ENCODE measurements at places on chromosomes 1 and 21.

DNA sequence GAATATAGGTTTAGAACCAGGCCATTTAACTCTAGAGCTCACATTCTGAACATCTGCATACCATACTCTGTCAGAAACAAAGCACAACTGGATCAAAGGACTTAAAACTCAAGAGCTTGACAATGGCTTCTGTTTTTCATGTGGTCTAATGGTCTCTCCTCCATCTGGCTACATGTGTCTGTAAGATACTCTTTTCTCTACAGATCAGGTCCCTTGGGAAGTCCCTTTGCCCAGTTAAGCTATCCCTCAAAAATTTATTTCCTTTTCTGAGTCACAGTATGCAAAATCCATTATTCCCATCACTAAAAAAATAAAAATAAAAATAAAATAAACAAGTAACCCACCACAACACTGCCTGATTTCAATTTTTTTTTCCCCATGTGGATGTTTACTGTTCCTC lies 357.0 kb upstream of the PRMT6 start:
- DNase-seq, result no peak

GRCh38 chr1:27438621-27439061 lies 46.2 kb downstream of the GPR3 start:
- DNase-seq, result no peak

DNA sequence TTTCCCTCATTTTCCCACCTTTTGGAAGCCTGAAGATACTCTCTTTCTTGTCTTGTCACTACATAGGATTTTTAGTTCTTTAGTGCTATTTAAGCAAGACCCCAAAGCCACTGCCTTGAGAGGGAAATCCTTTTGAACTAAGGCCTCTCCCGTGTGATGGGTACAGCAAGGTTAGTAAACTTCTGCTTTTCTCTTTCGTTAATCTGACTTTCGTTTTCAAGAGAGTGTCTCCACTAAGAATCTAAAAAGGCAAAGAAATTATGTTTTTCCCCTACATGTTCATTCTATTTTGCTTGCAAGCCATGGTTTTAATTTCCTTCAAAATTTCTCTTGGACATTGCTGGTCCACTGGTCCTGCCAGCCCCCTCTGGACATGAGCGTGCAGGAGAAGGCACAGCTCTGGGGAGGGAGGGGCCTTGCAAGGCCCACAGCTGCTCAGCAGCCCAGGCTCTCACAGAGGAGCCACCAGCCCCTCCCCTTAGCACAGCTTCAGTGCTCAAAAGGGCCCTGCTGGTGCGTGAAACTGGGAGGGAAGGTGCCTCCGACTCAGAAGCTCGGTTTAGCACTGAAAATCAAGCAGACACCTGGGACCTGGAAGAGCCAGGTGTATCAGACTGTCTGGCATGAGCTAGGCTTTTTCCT lies 210.9 kb upstream of the GALNT2 start:
- DNase-seq, result peak; percentile 31

GRCh38 chr1:10155087-10155712 lies 55.2 kb upstream of the KIF1B start:
- DNase-seq, result no peak

DNA sequence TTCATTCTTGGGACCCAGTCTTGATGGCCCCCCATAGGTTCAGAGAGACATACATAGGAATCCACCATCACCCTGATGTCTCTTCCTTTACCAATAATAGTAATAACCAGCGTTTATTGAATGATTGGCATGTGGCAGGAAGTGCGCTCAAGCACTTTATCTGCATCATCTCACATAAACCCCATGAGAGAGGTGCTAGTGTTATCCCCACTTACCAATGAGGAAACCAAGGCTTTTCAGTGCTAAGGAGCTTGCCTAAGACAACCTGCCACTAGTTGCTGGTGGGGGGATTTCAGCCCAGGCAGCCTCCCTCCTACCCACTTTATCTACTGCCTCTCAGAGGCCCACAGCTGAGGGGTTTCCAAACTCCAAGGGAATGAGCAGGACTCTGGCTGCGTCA lies 7.7 kb downstream of the LGR6 start:
- no peak for DNase-seq

GRCh38 chr1:211612786-211613107 lies 33.8 kb upstream of the SLC30A1 start:
- DNase-seq, result no peak

DNA sequence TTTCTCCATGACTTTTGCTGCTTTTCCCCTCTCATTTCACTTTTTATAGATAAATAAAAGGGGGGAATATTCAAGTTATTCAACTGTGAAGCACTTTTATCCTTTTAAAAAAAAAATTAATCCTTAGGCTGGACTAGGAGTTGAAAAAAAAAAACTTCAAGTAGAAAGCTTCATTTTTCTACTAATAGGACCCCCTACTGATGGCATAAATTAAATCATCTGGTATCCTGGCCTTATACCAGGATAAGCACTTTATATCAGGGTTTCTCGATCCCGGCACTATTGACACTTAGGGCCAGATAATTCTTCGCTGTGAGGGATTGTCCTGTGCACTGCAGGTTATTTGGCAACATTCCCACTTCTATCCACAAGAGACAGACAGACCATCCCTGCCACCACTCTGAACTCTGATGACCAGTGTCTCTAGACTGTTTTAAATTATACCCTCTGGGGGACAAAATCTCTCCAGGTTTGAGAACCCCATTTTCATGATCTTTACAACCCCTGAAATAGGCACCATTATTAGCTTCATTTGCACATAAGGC lies 17.6 kb downstream of the USP33 start:
- DNase-seq, result no peak

DNA sequence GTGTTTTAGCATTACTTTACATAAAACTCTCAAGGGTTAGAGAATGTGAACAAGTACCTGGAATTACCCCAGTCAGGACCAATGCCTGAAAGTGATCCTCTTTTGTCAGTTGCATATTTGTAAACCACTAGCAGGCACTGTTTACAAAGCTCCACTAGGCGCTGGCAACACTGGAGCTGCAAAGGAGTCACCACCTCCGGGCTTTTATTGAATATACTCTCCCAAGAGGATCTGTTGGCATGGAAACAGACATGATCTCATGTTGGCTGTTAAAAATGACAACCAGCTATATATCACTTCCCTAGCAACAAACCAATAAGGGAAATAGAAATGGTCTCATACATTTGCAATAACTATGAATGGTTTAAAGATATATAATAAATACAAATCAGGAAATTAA lies 116.0 kb downstream of the TTLL7 start:
- no peak for DNase-seq

- DNase-seq, result no peak
Observed at GRCh38 chr1:244347942-244348341, 103.8 kb downstream of the ADSS2 start.

DNA sequence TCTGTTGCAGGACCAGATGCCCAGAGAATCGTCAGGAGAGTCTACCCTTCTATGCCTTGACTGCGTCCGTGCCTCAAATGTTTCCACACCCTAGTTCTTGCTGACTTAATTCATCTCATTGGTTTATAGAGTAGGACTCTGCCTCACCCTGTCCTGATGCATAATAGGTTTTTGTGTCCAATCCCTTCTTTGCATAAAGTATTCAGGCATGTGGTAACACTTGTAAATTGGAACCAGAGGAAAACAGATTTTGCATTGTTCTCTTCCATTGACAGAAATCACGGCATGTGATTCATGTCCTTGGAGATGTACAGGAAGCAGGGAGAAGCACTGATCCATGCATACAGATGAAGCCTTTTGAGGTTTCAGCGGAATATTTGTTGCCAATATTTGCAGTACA lies 29.5 kb downstream of the PLPPR5 start:
- no peak for DNase-seq

GRCh38 chr1:12031039-12031980 lies 12.0 kb downstream of the MIIP start:
- DNase-seq, result peak; percentile 50

DNA sequence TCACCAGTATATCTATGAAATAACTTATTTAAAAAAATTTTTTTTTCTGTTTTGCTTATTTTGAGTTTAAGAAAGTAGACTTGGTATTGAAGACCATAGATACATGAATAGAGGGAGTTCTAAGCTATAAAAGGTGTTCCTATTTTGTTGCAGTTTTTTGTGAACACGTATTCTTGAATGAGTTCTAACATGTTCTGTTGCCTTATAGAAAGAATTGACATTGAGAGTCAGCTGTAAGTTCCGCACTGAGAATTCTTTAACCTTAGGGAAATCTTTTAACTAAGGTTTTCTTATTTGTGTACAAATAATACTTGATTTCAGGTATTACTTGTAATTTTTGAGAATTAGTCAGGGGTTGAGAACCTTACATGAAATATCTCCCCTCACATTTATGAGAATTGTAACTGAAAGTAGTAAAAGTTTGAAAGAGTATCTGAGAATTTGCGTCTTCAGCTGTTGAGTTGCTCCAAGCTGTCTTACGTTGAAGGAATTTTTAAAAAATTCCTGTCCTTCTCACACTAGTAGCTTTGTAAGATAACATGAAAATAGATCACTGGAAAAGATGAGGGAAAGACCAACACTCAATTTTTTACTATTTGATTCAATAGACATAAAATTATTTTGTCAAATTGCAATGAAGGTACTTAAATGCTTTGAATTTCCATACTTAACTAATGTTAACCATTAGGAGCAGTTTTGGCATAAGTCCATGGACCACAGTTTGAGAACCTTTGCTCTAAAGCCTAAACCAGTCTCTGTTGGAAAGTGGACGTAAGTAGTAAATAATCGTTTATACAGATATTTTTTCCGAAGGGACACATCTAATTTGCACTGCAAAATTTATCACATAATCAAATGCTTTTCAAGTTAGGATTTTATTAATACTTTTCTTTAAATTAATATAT lies 3.8 kb downstream of the DR1 start:
- DNase-seq, result no peak

DNA sequence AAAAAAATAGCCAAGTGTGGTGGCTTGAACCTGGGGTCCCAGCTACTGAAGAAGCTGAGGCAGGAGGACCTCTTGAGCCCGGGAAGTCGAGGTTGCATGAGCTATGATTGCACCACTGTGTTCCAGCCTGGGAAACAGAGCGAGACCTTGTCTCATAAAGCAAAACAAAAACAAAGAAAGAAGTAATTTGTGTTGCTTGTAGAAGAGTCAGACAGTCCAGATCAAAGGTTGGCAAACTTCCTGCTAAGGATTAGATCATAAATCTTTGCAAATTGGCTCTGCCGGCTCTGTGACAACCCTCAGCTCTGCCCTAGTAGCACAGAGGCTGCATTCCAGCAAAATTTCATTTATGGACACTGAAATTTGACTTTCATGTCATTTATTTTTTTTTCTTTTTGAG lies 19.0 kb upstream of the MFN2 start:
- no peak for DNase-seq

DNA sequence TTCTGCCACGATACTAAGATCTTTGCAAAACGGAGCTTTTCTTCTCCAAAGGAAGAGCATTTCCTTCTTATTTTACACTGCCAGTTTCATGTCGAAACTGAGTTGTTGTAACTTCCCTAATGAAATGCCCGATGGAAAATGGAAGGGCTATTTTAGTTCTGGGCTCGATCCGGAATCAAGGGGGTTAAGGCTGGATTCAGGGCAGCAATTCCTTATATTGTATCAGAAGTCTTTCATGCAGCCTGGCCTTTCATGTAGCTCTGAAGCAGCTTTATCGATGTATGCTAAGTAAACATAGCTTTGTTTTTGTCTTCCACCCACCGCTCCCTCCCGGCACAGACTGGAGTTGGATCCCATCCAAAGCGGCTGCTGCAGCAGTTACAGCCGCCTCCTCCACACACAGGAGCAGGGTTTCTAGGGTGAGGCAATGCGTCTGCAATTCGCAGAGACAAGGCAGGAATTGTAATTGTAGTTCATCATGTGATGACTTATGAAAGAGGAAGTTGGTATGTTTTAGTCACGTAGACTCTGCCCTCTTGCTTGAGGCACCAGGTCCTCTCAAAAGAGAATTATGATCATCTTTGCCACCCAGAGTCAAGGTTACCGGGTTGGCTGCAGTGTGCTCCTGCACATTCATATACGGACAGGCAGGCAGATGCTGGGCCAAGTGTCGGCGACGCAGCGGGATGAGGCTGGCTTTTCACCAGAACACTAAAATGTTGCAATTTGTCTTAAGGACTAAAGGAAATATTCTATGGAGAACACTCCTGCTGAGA lies 2.6 kb upstream of the IRF2BP2 start:
- peak; percentile 80 for DNase-seq

DNA sequence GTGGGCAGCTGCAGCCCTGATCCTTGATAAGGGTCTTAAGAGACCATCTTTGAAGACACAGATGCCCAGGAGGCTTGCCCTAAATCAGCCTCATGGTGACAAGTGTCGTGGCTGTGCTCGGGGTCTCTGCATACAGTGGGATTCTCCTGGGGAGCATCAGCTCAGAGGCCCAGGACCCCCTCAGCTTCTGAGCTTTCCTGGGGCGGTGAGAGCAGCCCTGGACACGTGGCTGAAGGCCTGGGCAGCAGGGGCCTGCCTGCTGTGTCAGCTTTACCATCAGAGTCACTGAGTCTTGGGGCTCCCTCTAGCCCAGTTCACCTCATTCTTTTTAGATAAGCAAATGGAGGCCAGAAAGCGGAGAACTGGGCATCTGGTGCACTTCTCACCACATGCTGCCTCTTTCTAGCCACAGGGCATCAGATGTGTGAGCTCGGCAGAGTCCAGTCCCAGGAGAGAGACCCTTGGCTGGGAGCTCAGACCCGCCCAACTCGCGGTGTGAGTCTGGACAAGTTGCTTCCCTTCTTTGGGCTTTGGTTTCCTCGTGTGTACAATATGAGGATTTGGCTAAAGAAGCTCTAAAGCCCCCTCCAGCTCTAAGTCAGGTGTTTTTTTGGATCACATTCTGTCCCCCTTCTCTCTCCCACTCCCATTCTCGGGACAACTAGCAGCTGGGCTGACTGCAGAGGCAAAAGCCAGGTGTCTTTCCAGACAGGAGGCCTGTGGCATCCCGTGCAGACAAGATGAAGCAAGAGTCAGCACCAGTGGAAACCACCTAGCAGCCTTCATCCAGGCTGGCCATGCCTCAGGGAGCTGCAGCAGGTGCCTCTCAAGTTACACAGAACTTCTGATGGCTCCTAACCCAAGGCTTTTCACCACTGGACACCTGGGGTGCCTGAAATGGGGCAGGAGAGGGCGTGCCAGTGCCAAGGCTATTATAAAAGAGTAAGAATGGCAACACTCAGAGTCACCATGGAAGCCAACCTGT lies 119.1 kb downstream of the KCNN3 start:
- no peak for DNase-seq

GRCh38 chr21:35905096-35905962 lies 155.0 kb downstream of the SETD4 start:
- no peak for DNase-seq

GRCh38 chr21:15204140-15204969 lies 139.6 kb upstream of the NRIP1 start:
- DNase-seq, result no peak

DNA sequence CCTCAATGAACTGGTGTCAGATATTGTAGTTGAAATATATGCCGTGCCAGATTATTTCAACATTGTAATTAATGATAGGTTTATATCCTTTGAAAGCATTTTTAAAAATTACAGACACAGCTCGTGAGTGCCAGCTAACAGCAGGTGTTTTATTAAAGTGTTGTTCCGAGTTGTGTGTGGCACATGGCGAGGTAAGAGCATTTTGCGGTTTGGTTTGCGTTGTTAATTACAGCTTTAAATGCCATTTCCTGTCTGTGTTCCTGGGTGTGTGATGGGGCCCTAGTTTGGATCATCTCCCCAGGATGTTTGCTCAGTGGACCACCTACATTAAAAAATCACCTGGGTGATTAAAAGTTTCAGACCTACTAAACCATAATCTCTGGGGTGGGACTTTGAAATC lies 97.4 kb downstream of the PRDM2 start:
- no peak for DNase-seq

- DNase-seq, result no peak
Observed at GRCh38 chr1:145729666-145730436, 10.6 kb downstream of the CD160 start.

Measured in posterior cingulate gyrus (tissue), 11 donors.